ENCODE measurements at places on chromosomes 6 and 20.
A peak's percentile ranks its signal among the peaks of the same experiment; 100 is the strongest.

- DNase-seq = no peak
Observed at GRCh38 chr6:127403636-127404035, 55.6 kb downstream of the KIAA0408 start.

GRCh38 chr6:28586962-28587745, 61.5 kb downstream of the GPX5 start:
- DNase-seq = peak; percentile 5

DNA sequence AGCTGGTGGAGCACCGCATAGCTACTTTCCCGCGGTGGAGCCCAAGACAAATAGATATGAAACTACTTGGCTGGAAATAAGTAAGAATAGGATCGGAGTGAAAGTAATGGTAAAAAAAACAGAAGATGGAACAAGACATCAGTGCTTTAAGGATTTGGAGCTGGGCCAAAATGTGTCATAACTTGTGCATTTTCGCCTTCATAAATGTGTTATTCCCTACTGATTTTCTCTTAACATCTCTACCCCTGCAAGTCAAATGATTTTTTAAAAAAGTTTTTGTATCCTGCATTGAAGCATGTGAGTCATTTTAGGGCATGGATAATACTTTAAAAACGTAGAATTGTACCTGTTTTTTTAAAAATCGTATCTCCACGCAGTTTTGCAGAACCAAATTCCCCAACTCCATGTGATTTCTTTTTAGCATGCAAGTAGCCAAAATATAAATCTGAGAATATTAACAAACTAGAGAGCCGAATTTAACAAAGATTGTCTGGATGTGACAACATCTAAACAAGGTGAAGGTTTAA, 882 bp upstream of the FAM184A start:
- no peak for DNase-seq

DNA sequence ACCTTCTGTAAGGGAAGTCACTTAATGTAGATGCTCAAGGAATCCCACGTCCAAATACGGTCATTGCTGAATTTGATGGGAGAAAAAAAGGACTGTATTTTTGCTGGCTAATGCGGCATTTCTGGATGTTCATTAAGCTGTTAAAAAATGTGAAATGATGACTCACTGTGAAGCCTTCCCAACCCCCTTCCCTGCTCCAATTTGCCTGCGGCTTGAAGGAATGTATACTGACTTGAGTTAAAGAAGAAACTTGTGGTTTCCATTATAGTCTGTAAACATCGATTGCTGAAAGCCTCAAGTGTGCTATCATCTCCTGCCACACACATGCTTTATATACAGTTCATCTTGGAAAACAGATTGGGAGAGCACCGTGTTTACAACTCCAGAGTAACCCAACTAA, 249.1 kb upstream of the JAG1 start:
- no peak for DNase-seq
